ENCODE measurements at places on chromosomes 12 and 14.

DNA sequence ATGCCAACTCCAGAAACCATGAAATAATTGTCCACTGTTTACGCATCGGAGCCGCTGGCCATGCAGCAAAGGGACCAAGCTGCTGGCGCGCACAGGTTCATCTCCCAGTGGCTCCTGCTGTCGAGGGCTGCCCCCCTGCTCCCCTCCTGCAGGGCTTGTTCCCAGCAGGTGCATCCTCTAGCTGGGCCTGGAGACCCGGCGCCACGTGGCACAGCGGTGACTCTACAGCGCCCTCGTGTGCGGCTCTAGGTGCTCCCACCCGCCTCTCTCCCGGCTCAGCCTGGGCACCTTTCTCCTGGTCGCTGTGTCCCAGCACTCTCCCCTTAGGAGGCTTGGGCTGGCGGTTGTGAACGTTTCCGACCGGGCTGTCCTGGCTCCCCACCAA, 37.5 kb upstream of the INF2 start:
- no peak for DNase-seq

DNA sequence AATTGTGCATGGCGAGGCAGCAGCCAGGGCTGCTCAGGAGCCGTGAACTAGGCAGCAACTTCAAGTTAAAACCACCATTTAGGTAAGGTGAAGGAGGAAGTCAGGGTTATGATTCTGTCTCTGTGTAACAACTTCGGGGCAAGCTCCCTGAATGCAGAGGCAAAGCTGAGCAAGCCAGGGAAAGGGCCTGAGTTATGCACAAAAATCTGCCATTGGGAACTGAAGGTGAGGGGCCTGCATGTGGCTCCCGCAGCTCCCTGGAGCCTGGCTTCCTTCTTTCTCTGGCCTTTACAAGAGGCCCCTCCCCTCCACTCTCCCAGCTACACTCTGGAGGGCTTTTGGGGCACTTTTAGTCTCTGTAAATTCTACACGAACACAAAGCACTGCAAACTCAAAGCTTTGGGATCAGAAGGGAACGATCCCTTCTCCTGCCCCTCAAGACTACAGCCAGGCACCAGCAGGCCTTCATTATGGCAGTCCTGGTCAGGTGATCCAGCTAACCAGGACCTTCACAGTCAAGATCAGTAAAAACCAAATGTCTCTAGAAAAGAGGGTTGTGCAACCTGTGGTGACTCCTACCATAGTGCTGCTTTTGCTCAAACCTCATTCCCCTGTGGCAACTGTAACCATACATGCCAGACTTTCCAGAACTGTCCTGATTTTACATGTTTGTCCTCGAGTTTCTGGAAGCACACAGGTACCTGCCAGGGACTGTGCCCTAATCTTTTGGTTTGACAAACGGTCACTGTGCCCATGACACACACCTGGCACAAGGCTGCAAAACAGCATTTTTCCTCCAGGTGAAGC, 67.2 kb upstream of the PTGR2 start:
- DNase-seq: no peak

DNA sequence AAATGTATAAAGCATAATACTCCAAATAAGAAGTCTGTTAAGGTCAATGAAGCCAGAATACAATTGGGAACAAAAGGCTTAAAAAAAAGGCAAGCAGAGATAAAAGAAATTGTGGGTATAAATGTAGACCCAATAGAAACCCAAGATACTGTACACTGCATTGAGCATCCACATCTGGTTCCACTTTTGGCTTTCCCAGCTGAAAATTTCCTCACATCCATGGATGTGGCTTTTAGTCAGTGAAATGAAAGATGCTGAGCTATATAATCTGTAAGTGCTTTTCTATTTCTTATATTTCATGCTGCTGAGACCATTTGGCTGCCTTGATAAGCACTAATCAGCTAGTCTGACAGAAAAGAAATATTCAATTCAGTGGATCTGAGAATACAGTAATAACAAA, 83.5 kb downstream of the PTPRR start:
- no peak for DNase-seq

GRCh38 chr12:48305190-48305589, 45.5 kb downstream of the ZNF641 start:
- no peak for DNase-seq

GRCh38 chr14:52494444-52494843, 57.9 kb downstream of the TXNDC16 start:
- DNase-seq: no peak

- DNase-seq: no peak
Observed at GRCh38 chr12:82862876-82863649, 176.4 kb downstream of the TMTC2 start.

GRCh38 chr12:72256725-72257124, 15.4 kb upstream of the TRHDE start:
- DNase-seq: no peak

- no peak for DNase-seq
Observed at GRCh38 chr12:77521508-77522115, 309.1 kb upstream of the NAV3 start.

DNA sequence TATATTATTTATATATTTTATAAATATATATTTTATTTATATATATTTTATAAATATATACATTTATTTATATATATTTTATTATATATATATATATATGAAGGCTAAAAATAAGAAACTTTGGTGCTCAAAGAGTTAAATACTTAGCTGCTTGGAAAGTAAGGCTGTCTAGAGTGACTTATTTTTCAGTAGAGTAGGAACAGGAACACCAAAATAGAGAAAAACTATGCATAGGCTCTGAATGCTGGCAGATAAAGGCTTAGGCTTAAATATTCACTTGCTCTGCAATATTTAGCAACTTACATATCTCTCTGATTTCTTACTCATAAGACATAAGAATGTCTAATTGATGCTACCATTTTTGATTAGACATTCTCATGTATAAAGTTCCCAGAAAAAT, 991.2 kb downstream of the VRK1 start:
- DNase-seq: no peak

DNA sequence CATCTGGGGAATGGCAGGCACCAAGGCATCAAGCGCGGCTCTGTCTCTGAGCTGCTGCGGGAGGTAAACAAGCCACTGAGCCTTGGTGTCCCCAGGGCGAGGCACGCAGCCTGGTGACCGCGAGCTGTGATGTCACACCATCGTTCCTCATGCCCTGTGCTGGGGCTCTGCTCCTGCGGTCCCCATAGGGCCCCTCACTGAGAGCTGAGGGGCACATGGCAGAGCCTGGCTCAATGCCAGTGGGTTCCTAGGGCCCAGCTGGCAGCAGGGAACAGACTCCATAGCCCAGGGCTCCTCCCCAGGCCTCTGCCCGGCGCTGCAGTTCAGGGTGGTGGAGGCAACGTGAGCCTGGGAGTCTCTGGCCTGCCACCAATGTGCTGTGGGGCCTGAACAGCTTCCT, 22.6 kb downstream of the CHGA start:
- no peak for DNase-seq

DNA sequence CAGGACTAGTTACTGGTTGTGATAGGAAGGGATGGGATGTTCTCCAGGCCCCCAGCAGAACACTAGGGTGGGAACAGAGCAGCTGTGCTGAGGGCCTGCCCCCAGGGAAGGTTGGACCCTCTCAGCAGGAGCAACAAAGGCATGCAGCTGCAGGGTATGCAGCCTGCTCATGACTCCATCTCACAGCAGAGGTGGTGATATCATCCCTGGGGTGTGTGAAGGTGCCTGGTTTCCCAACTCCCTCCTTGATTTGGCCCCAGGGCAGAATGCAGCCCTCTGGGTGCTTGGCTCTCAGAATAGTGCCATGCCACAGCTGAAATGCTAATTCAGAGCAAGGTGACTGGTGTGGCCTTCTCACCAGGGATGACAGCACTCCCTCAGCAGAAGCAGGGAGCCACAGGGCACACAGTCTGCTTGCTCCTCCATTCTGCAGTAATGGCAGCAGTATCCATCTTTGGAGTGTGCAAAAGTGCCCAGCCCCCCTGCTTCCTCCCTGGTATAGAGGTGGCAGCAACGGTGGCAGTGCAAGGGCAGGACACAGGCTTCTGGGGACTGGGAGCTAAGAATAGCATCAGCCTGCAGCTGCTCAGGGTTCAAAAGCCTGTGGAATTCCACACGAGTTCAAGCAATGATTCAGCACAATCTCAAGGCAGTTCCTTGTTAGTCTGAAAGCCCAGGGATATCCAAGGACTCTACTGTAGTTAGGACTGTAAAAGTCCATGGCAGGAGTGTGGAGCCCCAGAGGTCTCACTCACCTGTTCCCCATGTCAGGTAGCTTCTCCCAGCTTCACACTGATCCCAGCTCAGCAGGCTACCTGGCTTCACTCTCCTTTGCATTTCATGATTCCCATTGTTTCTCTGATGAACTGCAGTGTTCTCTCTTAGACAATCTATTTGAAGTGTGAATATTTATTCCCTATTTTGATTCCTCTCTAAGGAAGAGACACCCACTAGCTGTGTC, 298.1 kb upstream of the FOXG1 start:
- DNase-seq: no peak

DNA sequence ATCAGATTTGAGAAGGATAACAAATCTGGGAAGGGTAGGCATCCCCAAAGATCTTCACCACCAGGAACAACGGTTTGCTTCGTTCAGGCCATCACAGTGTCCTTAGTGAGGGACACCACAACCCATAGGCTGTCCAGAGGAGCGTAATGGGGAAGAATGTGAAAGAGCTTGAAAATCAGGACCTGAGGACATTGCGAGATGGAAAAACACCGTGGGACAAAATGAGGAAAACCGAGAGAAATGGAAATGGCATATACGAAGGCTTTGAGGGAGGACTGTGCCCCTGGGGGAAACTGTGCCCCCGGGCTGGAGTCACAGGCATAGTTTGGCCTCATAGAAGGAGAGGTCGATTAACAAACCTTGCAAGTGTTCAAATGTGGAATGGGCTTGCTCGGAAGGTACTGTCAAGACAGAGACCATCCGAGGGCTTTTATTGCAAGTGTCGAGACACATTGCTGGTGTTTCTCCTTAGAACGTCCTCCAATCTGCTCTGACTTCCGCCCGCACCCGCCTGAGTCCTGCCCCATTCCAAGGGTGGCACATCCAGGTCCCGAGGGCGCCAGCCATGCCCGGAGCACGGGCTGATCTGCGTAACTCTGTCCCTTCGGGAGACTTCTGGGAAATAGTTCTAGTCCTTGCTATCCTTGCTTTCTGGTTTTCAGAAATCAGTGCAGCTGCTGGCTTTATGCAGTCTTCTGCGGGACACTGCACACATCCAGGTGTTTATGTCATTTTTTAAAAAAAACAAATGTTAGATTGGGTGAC, 885 bp upstream of the PALS1 start:
- DNase-seq: no peak

GRCh38 chr12:3677609-3678008, 75.3 kb downstream of the CRACR2A start:
- DNase-seq: no peak

GRCh38 chr12:80864046-80864735, 73.5 kb downstream of the LIN7A start:
- DNase-seq: no peak

DNA sequence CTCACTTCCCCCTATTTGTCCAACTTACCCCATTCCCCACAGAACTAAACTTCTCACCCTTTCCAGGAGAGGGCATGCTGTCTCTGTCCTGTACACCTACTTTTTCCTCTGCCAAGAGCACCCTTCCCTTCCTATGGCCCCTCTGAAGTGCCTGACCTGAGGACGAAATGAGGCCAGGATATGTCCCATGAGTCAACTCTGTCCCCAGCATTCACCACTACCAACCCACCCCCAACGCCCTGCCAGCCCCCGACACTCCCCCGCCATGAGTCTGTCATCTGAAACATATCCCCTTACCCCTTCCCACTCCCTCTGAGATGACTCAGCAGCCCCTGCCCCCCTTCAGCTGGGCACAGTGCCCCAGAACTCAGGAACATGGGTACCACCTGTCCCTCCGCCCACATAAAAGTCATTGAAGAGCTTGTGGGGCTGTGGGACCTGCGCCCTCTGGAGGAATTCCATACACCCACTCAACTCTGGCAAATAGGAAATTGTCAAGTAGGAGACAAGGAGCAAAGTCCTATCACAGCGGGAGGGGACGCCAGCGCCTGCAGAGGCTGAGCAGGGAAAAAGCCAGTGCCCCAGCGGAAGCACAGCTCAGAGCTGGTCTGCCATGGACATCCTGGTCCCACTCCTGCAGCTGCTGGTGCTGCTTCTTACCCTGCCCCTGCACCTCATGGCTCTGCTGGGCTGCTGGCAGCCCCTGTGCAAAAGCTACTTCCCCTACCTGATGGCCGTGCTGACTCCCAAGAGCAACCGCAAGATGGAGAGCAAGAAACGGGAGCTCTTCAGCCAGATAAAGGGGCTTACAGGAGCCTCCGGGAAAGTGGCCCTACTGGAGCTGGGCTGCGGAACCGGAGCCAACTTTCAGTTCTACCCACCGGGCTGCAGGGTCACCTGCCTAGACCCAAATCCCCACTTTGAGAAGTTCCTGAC, 26.3 kb downstream of the ITGA7 start:
- DNase-seq: no peak

DNA sequence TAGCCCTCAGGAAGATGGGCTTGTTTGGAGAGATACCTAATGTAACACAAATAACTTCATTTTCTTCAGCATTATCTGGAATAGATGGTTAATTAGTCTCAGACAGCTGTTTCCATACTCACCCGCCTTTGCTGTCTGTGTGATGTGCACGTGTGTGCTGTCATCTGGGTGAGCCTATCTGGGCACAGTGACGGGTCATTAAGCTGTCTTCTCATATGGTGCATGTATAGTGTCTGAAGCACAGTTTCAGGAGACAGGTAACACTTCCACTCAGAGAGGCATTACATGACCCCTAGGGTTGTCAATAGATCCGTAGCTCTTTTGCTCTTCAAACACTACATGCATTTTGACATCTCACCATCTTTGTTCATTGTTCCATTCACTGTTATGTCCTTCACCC, 493.3 kb downstream of the APAF1 start:
- DNase-seq: no peak

GRCh38 chr12:29735604-29736003, 48.1 kb downstream of the TMTC1 start:
- no peak for DNase-seq

- no peak for DNase-seq
Observed at GRCh38 chr14:103279142-103280025, 54.7 kb upstream of the EIF5 start.

DNA sequence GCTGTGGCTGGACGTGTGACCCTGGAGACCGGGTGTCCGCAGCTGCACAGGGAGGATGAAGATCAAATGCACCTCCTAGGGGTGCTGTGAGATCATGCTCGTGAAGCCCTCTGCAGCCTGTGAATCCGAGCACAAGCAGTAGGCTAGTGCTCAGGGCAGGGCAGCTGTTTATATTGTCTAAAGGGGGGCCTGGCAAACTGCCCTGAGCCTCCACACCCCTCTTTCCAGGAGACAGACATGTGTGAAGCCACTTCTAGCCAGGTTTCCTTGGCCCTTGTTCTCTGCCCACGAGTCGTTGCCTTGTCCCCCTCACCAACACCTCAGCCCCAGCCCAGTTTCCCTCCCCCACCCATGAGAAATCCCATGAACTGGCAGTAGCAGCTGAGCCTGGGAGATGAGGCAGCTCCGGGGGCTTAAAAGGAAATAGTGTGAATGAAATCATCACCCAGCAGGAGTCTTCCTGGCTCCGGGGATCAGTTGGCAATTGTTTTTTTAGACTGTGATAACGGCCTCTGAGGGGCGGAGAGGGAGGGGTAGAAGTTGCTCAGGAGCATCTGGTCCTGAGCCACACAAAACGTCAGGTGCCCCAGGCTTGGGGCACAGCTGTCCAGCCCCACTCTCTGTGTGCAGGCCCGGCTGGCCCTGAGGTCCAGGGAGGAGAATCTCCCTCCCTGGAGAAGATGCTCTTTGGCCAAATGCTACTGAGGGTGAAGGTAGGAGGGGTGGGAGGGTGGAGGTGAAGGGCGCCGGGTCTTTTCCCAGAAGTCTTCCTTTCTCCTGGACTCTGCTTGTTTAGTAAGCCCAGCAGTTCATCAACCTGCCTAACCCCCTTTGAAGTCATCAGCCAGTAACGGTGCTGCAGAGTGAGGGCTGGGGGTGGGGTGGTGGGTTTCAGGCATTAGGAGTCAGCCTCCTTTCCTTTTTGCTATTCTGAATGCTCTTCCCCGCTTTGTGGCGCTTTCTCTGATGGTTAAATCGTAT, 4.0 kb downstream of the FGF6 start:
- no peak for DNase-seq
